ENCODE measurements at places on chromosomes 13 and 19. TPM values are rescaled to one million over a fixed set of nuclear protein-coding genes. Genes with fewer than 3 reads are reported as not detected.

The VMAC gene
- 5.1 TPM for polyA plus RNA-seq

The C19orf33 gene
- polyA plus RNA-seq: not detected

GRCh38 chr13:110006304-110006703 lies 219.9 kb upstream of the IRS2 start:
- DNase-seq: no peak

DNA sequence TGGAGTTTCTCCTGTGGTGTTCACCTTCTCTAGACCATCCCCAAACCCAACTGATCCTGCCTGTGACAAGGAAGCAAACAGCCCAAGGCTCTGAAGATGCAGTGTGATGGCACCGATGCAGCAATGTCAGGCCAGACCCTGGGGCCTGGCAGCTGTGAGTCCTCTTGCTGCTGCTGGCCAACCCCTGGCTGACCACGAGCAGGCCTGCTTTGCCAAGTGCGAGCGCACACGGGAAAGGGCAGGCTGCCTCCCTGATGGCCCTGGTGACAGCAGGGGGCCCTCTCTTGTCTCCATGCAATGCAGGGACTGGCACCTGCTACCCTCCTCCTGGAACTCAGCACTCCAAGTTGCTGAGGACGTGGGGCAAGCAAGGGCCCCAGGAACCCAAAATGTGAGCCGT lies 5.4 kb upstream of the VSTM2B start:
- no peak for DNase-seq
